Cardiac muscle cell (in vitro differentiated cells and primary cell): ENCODE measurements at places on chromosomes 7 and 10.

- no peaks in the 10 kb centered on the region for H3K27me3 ChIP-seq
- no peak for DNase-seq
- peak overlapping the region; percentile 54 for H3K27ac ChIP-seq
- H3K4me1 ChIP-seq = peaks cover 11% of the 10 kb centered on the region
- no peak overlapping the region for H3K4me3 ChIP-seq
Observed at GRCh38 chr10:974038-974784, 14.0 kb upstream of the GTPBP4 start.

GRCh38 chr10:117167789-117168674 is 29.3 kb upstream of the KCNK18 start:
- no peak overlapping the region for H3K27ac ChIP-seq
- peak; percentile 60 for DNase-seq
- H3K36me3 ChIP-seq = no peaks in the 10 kb centered on the region

- no peak overlapping the region for H3K27ac ChIP-seq
- H3K27me3 ChIP-seq = no peaks in the 10 kb centered on the region
- DNase-seq = peak; percentile 47
- no peaks in the 10 kb centered on the region for H3K4me1 ChIP-seq
- H3K36me3 ChIP-seq = no peaks in the 10 kb centered on the region
Observed at GRCh38 chr7:34165927-34166550, 260.7 kb downstream of the BMPER start.

GRCh38 chr7:109879287-109879828 is 1211.6 kb upstream of the LRRN3 start:
- H3K27me3 ChIP-seq = no peaks in the 10 kb centered on the region
- no peak overlapping the region for H3K4me3 ChIP-seq

DNA sequence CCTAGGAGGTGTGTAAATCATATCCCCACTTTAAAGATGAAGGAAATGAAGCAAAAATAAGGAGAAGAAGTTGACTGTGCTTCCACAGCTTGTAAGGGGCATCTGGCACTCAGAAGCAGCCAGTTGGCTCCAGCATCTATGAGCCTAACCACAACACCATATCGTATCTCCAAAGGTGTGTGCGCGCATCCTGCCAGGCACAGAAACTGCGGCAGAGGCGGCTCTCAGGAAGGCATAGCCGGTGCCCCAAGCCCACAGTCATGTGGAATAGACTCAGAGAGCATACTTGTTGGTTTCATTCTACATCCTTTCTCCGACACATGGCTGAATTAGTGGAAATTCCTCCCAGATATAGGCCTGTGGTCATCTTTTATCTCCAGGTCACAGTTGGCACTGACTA is 423.9 kb downstream of the CALN1 start:
- H3K27ac ChIP-seq = no peak overlapping the region
- no peaks in the 10 kb centered on the region for H3K36me3 ChIP-seq
- H3K4me3 ChIP-seq = no peak overlapping the region
- H3K27me3 ChIP-seq = no peaks in the 10 kb centered on the region
- H3K4me1 ChIP-seq = no peaks in the 10 kb centered on the region
- no peak for DNase-seq

GRCh38 chr7:114832906-114833595 is 88.8 kb upstream of the MDFIC start:
- H3K27ac ChIP-seq = no peak overlapping the region
- no peak for DNase-seq
- no peak overlapping the region for H3K4me3 ChIP-seq
- H3K4me1 ChIP-seq = no peaks in the 10 kb centered on the region
- no peaks in the 10 kb centered on the region for H3K27me3 ChIP-seq

DNA sequence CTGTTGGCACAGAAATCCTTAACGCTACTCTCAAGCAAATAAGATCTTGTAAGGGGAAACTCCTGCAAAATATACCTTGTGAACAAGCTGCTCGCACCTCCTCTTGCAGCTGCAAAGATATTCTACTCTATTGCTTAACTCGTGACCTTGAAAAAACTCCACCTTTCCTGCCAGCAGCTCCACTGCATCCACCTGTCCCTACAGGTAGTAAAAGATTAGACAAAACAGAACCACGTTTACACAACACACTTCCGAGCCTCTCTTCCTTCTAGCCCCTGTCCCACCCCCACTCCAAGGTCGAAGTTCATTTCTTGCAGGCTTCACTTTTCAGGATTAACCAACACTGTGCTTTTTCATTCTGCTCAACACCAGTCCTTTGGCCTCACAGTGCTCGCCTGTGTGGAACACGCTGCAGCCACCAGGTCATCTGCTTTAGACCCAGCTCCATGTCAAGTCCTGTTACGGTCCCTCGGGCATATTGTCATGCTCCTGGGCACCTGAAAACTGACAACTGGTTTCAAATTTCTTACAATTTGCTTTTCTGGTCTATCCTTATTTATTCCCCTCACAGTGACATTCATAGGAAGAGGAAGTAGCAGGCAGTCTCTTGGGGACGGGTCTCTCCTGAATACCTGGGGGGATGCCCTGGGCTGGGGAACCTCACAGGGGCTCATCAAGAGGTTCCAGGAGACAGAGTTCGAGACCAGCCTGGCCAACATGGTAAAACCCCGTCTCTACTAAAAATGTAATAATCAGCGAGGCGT is 165.8 kb upstream of the KLF14 start:
- no peaks in the 10 kb centered on the region for H3K4me1 ChIP-seq
- DNase-seq = no peak
- H3K4me3 ChIP-seq = no peak overlapping the region
- H3K36me3 ChIP-seq = no peaks in the 10 kb centered on the region

DNA sequence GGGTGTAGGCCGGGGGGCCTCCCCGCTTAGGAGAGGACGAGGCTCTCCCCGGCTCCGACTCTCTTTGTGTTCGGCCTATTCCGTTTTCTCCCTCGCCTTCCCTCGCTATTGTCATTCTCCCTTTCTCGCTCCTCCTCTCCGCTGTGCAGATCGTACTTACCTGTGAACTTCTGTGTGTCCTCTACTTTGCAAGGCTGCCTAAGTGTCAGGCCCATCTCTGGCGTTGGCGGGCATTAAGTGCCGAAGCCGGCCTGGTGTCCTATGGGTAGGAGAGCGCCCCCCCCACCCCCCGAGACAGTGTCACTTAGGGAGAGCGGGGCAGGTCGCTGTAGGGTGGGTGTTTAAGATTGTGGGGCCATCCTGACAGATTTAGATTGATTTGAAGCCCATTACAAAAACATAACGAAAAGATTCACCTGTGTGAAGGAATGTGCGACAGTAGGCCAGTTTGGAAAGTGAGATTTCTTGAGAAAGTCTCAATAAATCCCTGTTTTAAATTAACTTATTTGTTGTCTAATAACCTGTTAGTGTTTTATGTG is 579 bp downstream of the RBM33 start:
- peak overlapping the region; percentile 100 for H3K27ac ChIP-seq
- H3K4me1 ChIP-seq = peaks cover 11% of the 10 kb centered on the region
- DNase-seq = peak; percentile 45

GRCh38 chr10:3808689-3809199 is 23.7 kb upstream of the KLF6 start:
- H3K27ac ChIP-seq = no peak overlapping the region
- H3K4me3 ChIP-seq = no peak overlapping the region
- no peak for DNase-seq
- peaks cover 26% of the 10 kb centered on the region for H3K4me1 ChIP-seq

DNA sequence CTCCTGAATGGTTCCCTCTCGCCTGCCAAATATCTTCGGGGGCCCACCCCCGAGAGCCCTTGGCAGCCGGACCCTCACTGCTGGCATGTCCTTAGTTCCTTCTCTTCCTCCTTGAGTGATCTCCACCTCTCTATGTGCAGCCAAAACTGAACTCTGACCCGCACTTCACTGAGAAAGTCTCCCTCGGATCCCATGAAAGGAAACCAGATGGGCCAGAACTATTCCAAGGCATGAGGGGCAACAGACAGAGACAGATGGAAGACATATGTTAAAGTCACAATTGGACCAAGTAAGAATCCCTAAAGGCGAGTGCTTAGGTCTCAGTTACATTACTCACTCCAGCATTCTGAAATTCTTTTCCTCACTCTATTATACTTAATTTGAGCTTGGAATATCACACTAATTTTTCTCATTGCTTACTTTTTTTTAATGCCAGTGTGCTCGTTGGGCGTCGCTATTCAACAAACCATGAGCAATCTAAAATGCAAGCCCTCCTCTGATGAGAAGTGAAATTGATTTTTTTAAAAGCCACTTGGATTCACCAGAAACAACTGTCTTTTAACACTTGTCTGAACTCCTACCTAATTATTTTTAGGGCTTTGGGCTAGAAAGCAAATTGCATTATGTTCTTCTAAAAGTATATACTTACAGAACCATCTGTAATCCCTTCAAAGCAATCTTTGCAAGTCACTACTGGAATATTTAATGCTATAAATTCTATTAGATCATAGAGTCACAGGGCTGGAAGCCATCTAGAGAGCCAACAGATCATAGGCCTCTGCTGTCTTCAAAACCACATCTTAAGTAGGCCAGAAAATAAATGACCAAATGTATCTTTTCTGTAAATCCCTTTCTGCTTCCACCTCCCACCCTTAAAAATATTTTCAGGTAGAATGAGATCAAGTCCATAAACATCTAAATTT is 43.3 kb upstream of the EZH2 start:
- no peaks in the 10 kb centered on the region for H3K4me1 ChIP-seq
- H3K4me3 ChIP-seq = no peak overlapping the region
- DNase-seq = no peak
- H3K27ac ChIP-seq = no peak overlapping the region

GRCh38 chr7:46651070-46651469 is 730.0 kb upstream of the IGFBP3 start:
- no peak for DNase-seq
- H3K36me3 ChIP-seq = no peaks in the 10 kb centered on the region
- no peak overlapping the region for H3K4me3 ChIP-seq
- H3K4me1 ChIP-seq = no peaks in the 10 kb centered on the region
- H3K27ac ChIP-seq = no peak overlapping the region

DNA sequence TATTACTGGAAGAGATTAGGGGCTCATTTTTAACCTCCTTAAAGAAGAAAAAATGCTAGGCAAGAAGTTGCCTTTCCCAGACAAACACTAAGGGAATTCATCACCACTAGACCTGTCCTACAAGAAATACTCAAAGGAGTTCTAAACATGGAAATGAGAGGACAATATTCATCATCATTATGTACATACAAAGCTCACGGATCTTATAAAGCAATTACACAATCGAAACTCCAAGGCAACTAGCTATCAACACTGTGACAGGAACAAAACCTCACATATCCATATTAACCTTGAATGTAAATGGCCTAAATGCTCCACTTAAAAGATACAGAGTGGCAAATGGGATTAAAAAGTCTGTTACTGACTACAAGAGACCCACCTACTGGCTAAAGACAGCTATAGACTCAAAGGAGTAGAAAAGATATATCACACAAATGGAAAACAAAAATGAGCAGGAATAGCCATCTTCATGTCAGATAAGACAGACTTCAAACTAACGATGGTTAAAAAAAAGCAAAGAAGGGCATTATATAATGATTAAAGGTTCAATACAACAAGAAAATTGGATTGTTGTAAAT is 246.6 kb downstream of the ADRA2A start:
- H3K27me3 ChIP-seq = no peaks in the 10 kb centered on the region
- no peak overlapping the region for H3K27ac ChIP-seq
- H3K36me3 ChIP-seq = no peaks in the 10 kb centered on the region
- no peaks in the 10 kb centered on the region for H3K4me1 ChIP-seq
- DNase-seq = no peak

DNA sequence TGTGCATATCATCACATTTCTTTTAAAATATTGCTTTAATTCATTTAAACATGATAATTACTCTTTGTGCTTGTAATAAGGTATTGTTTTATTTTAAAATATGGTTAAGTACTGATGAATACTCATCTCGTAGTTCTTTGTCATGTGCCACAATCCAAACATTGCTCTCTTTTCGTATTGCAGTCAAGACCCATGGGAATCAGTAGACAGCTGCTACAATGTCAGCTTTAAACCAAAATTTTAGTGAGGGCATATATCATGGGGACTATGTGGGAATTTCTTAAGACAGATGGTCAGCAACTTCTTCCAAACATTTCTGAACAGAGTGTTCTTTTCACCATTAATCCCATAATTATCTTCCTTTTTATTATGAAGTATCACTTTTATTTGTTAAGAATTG is 77.2 kb upstream of the FZD1 start:
- H3K4me1 ChIP-seq = no peaks in the 10 kb centered on the region
- no peaks in the 10 kb centered on the region for H3K27me3 ChIP-seq
- DNase-seq = no peak
- no peak overlapping the region for H3K4me3 ChIP-seq
- H3K27ac ChIP-seq = no peak overlapping the region
- H3K36me3 ChIP-seq = no peaks in the 10 kb centered on the region

DNA sequence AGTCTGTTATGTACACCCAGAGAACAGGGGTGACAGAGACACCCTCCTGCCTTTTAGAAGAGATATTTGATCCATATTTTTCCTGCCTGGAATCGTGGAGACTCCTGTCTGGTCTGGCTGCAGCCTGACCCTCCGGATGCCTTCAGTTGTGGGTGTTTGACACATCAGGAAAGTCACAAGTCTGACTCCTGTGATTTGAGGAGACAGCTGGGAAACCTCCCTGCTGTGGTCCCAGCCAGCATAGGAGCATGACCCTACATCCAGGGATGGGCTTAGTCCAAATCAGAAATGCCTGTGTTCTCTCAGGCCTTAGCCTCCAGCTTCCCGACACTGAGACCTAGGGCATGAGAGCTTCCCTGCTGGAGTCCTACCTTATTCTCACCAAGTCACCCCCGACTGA is 43.4 kb downstream of the GOT1 start:
- H3K27me3 ChIP-seq = no peaks in the 10 kb centered on the region
- DNase-seq = no peak
- no peaks in the 10 kb centered on the region for H3K4me1 ChIP-seq
- H3K36me3 ChIP-seq = no peaks in the 10 kb centered on the region
- no peak overlapping the region for H3K27ac ChIP-seq
- no peak overlapping the region for H3K4me3 ChIP-seq

- peak overlapping the region; percentile 70 for H3K27ac ChIP-seq
- no peaks in the 10 kb centered on the region for H3K27me3 ChIP-seq
- H3K36me3 ChIP-seq = no peaks in the 10 kb centered on the region
- no peak overlapping the region for H3K4me3 ChIP-seq
- DNase-seq = no peak
Observed at GRCh38 chr7:23426876-23427275, 43.4 kb downstream of the IGF2BP3 start.

GRCh38 chr7:37445790-37446189 is 2.9 kb downstream of the ELMO1 start:
- H3K4me3 ChIP-seq = no peak overlapping the region
- no peak for DNase-seq
- H3K27ac ChIP-seq = no peak overlapping the region
- H3K36me3 ChIP-seq = no peaks in the 10 kb centered on the region
- no peaks in the 10 kb centered on the region for H3K27me3 ChIP-seq
- H3K4me1 ChIP-seq = peaks cover 10% of the 10 kb centered on the region

DNA sequence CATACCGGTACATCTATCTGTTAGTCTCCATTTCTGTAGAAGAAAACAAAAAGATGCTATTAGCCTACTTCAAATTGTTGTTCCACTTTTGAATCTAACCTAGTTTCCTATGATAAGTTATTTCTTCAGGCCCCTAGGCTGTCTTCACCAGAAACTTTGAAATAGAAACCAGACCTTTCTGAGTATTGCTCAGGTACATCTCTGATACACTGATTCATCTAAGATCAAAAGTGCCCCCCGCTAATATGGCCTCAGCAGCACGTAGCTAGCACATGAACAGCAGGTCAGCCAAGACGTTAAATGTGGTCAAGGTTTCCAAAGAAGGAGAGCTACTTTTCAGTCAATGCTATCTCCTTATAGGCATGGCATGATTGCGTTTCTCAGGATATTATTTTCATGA is 23.6 kb downstream of the CTAGE6 start:
- no peaks in the 10 kb centered on the region for H3K27me3 ChIP-seq
- no peaks in the 10 kb centered on the region for H3K4me1 ChIP-seq
- no peak for DNase-seq
- H3K36me3 ChIP-seq = no peaks in the 10 kb centered on the region
